ENCODE measurements at places on chromosomes 6 and 20.

DNA sequence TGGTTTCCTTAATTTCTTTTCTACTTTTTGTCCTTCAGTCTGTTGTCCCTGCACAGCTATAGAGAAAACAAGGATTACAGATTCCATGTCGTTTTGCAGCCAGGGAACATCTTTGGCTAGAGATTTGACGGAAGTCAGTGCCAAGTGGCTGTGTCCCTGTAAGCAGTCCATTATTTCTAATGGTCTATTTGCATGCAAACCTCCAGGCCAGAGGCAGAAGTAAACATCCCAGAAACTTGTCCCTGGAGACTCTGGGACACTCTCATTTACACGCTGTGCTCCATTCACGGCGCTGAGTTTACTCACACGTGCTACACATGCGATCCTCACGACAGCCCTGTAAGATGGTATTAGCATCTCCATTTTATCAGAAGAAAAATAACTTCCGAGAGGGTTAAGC is 355.5 kb downstream of the PRKN start:
- no peak for DNase-seq

- no peak for DNase-seq
Measured at GRCh38 chr6:170284126-170284773, 6.6 kb downstream of the DLL1 start.

- DNase-seq = no peak
Measured at GRCh38 chr6:43842231-43842794, 72.3 kb downstream of the VEGFA start.

DNA sequence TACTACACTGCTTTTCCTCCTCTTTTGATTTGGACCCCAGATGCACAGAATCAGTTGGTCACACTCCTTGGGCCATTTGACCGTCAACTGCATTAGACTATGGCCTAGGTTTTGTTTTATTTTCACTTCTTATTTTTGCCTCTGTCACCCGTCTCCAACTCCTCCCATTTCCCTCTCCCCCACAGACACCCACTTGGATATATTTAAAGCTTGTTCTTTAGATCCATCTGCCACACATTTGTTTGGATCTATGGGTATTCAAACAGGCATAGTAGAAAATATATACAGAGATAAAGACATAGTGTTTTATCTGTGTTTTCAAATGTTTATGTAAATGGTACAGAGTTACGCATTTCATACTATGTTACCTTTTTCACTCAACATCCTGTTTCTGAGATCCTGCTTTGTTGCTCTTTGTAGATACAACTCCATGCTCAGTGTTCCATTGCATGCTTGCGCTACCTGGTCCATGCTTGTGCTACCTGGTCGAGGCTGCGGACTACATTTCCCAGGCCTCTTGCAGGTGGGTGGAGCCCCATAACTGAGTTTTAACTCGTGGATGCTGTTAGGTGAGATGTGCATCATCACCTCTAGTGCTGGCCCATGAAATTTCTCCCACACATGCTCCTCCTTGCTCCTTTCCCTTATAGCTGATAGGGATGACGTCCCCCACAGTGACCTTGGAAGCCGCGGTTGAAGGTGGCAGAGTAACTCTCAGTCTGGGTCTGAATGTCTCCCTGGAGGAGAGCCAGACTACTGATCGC is 11.5 kb upstream of the PREX1 start:
- DNase-seq = no peak

- no peak for DNase-seq
Measured at GRCh38 chr6:12878741-12879140, 162.2 kb downstream of the PHACTR1 start.

DNA sequence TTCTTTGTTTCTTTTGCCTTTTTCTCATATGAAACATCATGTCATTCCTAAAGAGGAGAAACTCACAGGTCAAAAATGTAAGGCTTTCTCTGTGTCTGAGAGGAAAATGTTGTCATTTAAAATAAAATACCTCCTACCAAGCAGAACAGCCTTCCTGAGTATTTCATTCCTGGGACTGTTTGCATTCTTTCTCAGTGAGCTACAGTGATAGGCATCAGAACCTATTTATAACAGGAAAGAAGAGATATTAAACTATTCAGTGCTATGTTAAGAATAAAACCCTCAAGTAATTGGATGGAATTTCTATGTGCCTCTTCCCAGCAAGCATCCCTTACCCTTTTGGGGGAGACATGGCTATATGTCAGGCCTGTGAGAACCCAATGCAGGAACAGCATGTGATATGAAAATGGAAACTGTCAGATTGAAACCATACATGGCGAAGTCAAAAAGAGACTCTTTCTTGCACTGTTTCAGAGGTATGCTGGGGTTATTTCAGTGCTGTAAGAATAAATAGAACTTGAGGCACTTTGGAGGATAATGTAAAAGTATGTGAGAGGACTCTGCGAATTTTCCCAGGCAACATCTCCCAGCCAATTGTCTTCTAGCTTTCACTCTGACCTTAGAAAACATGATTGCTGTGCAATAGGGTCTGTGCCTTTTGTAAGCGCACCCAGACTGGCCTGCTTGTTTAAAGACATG is 133.8 kb upstream of the CCN2 start:
- no peak for DNase-seq

DNA sequence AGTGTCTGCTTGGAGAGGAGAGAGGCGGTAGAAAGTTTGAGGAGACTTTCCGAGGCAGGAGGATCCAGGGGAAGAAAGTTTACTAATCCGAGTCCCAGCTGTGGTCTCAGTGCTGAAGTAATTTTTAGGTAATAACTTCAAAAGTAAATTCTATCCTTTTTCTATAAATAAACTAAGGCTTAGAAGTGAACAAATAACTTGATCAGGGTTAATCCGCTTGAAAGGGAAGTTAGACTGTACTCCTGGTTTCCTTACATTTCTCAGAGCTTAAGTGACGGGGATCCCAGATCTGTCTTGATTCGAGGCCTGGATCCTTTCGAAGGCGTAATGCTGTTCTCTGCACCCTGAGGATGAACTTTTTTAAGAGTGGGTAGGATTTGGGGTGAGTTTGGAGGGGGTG is 2.6 kb downstream of the STK35 start:
- no peak for DNase-seq

DNA sequence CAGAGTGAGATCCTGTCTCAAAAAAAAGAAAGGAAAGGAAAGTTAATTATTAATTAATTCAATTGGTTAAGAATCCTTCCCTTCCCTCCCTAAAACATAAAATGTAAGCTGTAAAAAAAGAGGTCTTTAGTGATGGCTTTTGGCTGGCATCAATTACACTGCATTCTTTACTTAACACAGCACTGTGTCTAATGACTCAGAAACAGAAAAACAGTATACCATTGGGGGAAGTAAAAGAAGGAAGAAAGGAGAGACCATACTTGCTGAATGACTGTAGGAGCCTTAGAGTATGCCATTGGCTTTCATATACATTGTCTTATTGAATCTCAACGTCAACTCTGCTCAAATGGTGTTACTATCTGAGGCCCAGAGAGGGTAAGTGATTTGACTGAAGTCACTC is 18.3 kb upstream of the CITED2 start:
- DNase-seq = no peak

DNA sequence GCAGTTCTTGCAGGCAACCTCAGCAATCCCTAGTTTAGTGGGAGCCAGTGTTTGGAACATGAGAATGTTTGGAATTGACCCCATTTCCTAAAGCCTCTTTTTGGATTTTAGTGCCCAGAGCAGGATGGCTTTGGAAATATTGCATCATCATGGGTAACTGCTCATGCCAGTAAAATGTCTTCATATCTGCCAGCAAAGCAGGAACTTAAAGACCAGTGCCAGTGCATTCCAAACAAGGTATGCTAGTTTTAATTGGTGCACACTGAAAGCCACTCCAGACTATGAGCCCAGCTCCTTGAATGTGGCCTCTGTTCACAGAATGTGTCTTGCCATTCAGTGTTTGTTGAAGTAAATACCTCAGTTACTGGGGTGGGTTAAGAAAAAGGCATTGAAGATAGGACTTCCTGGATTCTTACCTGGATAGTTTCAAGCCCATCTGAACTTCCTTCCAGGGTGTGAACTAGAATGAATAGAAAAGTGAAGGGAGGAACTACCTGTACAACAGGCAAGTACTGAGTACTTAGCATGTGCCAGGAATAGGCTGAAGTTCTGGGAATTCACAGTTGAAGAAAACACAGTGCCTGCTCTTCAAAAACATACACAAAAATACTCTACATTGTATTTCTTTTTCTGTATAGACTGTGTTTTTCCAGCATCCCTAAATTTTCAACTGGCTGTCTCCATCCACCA is 70.5 kb downstream of the COL19A1 start:
- no peak for DNase-seq

DNA sequence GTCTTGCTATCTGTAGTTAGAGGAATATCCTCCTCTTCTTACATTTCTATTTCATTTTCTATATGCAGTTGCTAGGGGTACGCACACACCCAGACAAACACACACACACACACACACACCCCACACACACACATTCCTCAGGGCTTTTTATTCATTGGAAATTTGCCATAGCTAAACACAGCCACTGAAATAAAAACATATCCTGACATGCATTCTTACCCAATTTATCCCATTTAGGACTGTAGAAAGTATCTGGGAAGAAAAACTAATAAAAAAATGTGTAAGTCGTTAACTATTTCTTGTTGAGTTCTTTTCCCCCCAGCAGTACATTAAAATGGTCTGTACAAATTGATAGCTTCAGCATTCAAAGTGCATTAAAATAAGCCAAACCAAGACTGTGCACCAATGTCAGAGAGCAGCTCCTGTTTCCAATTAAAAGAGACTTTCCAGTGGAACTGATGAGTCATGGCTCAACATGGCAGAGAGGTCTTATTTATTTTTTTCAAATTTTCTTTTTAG is 357.9 kb upstream of the AGPAT4 start:
- no peak for DNase-seq

DNA sequence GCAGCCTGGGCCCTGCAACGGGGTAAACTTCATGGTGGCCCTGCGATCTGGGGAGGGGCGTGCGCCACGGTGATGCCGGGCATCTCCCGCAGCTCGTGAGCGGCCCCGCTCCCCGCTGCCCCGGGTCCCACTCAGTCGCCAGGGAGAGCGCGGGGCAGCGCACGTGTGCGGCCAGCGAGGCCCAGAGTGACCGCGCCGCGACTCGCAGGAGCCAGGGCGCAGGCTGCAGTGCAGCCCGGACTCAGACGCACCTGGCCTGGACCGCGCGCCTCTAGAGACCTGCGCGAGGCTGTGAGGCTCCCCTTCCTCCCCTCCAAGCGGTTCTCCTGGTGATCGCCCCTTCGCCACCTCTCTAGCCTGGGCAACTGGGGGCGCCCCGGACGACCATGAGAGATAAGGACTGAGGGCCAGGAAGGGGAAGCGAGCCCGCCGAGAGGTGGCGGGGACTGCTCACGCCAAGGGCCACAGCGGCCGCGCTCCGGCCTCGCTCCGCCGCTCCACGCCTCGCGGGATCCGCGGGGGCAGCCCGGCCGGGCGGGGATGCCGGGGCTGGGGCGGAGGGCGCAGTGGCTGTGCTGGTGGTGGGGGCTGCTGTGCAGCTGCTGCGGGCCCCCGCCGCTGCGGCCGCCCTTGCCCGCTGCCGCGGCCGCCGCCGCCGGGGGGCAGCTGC is 652 bp downstream of the BMP6 start:
- DNase-seq = no peak

DNA sequence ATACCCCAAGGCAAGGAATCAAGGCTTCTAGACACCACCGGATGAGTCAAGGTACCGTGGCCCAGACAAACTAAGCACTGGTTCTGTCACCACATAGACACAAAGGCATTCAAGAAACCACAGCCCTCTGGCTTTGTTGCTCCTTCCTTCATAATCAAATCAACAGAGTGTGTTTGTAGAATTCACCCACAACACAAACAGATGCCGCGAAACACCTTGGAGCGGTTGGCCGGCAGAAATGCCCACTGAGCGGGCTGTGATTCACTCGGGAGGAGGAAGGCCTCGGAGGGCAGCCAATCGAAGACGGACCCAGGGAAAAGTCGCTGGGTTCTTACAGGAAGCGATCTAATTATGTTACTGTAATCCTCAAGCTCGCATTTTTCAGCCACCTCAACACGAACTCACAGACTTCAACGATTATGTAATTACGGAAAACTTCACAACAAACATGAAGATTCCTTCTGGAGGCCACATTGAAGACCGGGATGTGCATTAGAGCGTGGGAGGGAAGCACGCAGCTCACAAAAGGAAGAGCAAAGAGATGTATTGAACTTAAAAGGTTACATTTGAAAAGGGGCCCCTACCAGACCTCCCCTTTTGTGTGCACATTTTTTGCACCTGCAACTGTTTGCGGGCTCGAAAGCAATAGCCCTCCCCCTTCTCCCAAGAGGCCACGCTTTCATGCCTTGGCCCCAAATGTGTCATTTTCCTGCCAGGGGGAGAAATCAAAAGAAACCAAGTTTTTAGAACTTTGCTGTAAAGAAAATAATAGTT is 184.7 kb upstream of the PREP start:
- DNase-seq = no peak

GRCh38 chr20:60934724-60935123 is 317.3 kb upstream of the CDH4 start:
- DNase-seq = no peak

DNA sequence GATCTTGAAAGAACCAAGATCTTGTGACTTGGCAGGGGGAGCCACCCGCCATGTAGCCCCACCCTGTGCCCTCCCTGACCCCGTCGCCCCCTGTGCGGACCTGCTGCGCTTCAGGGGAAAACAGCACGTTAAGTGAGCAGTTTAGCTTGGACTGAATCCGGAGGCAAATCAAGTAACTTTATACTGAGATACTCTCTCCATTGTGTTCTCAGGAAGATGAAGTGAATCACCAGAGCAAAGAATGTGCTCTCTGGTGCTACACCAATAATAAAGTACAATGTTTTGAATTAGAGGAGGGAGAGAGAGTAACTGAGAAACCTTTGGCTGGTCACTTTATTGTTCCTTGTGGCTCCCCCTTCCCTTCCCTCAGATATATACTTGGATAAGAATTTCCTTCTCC is 83.4 kb downstream of the TXNDC5 start:
- DNase-seq = no peak

DNA sequence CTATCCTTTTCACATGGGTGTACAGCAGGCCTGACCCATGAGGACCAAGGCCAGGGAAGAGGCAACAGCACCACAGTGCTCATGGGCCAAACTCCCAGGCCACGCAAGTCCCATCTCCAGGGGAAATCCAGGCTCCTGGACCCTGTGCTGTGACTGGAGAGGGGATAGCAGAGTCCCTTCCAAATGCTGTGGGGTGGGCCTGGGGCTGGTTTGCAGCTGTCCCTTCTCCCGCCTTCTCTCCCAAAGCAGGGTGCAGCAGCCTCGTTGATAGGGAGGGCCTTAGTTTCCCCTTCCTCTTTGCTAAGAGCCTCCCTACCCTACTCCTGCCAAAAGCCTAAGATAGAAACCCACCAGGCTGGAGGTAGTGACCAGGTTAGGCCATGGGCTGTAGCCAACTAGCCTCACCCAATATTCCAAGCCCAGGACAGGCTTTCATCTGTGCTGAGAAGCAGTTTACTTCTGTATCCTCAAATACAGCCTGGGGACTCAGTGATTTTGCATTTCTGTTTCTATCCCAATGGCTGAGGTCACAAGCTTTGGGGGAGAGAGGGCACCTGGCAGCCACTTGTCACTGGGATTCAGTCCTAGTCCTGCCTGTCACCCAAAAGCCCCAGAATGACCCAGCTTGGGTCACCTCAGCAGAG is 1.4 kb downstream of the CTSZ start:
- no peak for DNase-seq

DNA sequence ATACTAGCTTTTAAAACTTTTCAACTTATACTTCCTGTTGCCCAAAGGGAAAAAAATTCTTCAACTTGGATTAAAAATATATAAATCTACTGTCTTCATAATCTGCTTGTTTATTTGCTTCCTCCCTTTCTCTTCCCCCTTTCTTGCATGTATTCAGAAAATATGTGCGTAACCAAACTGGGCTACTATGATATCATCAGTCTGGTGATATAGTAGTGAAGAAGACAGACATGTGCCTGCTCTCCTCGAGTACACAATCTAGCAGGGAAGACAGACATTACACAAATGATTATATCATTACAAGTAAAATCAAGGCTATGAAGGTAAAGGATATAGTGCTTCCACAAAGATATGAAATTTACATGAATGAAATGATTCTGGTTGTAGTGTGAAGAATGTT is 31.0 kb downstream of the IBTK start:
- DNase-seq = no peak
